ENCODE measurements at places on chromosomes 12 and 14. TPM values are rescaled to one million over a fixed set of nuclear protein-coding genes. Genes with fewer than 3 reads are reported as not detected.

Gene UTP20
- 24.3 TPM for total RNA-seq

GRCh38 chr14:87082917-87083316 lies 910.1 kb downstream of the GALC start:
- DNase-seq, result no peak

Gene TMCC3
- total RNA-seq, result 5.2 TPM

Gene KRT77
- total RNA-seq, result not detected

Data from HT1080 (cell line).